ENCODE measurements at places on chromosomes 5 and 9.

GRCh38 chr9:129733632-129733953 is 19.2 kb downstream of the PTGES start:
- no peak for DNase-seq

DNA sequence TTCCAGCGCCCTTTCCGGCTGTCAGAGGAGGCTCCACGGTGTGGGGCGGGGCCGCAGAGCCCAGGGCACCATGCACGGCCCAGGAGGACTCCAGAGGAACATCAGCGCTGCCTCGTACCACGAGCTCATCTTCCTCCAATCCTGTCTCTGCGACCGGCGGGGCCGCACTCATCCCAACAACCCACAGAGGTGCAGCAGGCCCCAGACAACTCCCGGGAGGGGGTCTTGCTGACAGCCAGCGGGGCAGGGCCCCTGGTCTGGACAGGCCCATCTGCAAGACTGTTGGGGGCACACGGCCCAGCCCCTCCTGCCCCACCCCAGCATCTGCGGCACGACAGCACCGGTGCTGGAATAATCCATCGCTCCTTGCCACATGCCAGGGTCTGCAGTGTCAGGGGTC is 88.8 kb downstream of the OLFM1 start:
- DNase-seq, result no peak

GRCh38 chr9:119736491-119737454 is 367.5 kb upstream of the BRINP1 start:
- DNase-seq, result no peak

DNA sequence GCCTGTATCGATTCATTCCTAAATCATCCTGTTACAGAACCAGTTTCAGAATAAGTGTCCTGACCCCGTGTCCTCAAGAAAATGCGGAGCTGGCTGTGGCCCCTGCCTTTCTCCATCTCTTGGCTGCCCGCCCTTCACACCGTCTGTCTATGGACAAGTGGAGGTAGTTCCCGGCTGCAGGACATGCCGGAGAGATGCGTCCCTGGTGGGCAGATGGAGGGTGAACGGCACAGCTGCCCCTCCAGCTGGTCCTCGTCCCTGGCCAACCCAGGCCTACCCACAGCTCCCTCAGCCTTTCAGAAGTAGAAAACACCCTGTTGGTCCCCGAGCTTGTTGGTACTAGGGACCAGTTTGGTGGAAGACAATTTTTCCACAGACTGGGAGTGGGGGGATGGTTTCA is 14.8 kb upstream of the EXOC3 start:
- no peak for DNase-seq

DNA sequence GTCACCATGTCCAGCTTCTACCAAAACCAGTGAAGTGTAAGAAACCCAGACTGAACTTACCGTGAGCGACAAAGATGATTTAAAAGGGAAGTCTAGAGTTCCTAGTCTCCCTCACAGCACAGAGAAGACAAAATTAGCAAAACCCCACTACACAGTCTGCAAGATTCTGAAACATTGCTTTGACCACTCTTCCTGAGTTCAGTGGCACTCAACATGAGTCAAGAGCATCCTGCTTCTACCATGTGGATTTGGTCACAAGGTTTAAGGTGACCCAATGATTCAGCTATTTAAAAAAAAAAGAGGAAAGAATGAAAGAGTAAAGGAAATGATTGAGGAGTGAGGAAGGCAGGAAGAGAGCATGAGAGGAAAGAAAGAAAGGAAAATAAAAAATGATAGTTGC is 19.8 kb downstream of the IL7R start:
- DNase-seq, result no peak

GRCh38 chr9:102795532-102795931 is 199.6 kb upstream of the CYLC2 start:
- DNase-seq, result no peak

DNA sequence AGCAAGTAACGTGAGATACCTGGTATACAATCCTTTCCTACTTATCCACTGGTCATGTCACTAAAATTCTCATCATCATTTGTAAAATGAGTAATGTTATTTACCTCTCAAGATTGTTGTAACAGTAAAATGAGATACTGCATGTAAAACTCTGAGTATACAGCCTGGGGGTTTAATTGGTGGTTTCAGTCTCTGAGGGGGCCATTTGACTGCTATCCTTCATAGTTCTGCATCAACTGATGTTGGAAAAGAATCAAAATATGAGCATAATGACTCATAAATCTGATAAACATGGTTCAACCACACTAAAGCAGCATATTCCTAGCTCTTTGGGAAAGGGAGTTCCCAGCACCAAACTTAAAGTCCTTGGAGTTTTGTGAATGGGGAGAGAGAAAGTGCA is 181.0 kb upstream of the GHR start:
- no peak for DNase-seq

GRCh38 chr5:154559398-154560276 is 81.6 kb upstream of the HAND1 start:
- DNase-seq, result no peak

GRCh38 chr9:136264031-136264430 is 18.4 kb upstream of the QSOX2 start:
- DNase-seq, result no peak

DNA sequence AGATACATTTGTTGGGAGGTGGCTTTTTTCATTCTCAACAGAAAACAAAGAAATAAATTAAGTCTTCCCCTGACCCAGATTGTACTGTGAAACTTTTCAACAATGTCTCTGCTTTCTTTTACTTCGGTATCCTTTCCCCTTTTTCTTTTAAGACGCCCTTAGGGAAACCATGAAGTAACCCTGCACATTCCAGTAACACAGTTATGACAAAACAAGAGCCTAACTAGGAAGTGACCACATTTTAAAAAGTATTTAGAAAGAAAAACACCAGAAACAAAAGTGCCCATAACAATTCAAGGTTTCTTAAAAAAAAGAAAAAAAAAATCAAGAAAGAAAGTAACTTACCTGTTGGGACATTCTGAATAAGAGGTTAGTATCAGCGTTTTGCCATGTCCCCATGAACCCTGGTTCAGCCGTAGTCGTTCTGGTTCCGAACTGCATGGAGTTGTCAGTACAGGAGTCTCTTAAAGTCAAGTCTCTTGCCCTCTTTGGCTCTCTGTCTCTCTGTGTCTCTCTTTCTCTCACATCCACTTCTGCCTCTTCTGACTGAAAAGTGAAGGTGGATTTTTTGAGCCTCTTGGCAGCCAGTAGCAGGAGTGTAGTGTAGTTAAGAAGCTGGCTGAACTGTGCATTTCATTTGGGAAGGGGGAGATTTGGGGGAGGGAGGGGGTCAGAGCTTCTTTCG is 142.9 kb downstream of the BNC2 start:
- DNase-seq, result no peak

DNA sequence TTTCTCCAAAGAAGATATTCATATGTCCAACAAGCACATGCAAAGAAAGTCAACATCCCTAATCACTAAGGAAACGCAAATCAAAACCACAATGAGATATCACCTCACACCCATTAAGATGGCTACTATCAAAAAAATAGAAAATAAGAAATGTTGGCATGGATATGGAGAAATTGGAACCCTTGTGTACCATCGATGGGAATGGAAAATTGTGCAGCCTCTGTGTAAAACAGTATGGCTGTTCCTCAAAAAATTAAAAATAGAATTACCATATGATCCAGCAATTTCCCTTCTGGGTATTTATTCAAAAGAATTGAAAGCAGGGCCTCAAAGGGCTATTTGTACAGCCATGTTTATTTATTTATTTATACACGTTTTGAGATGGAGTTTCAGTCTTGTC is 43.0 kb upstream of the HRH2 start:
- no peak for DNase-seq

GRCh38 chr5:173717959-173718358 is 101.5 kb upstream of the BOD1 start:
- DNase-seq, result no peak

GRCh38 chr5:8700671-8701070 is 831.7 kb downstream of the MTRR start:
- DNase-seq, result no peak

DNA sequence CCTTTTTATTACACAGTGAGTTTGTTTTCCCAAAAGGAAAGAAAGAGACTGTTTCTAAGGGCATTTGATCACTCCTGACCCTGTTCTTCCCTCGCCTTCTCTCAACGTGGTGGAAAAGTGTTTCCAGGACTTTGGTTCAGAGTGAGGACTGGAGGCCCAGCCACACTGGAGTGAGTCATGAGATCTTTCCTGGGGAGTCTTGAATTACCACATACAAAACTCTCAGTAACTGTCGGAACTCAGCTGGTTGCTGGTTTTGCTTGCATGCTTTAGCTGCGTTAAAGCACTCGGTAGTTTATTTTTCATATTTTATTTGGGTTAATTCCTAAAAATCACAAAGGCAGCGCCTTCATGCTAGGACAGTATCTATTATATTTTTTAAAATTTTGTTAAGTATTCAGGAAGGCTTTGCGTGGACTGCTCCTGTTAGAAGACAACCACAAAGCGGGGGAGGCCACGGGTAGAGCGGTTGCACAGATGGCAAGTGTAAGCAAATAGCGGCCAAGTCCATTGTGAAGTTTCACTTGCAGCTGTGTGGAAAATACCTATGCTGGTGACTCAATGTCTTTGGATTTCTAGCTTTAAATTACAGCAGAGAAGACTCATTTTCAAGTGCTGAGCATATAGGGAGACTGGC is 77.7 kb downstream of the ARSB start:
- DNase-seq, result no peak

DNA sequence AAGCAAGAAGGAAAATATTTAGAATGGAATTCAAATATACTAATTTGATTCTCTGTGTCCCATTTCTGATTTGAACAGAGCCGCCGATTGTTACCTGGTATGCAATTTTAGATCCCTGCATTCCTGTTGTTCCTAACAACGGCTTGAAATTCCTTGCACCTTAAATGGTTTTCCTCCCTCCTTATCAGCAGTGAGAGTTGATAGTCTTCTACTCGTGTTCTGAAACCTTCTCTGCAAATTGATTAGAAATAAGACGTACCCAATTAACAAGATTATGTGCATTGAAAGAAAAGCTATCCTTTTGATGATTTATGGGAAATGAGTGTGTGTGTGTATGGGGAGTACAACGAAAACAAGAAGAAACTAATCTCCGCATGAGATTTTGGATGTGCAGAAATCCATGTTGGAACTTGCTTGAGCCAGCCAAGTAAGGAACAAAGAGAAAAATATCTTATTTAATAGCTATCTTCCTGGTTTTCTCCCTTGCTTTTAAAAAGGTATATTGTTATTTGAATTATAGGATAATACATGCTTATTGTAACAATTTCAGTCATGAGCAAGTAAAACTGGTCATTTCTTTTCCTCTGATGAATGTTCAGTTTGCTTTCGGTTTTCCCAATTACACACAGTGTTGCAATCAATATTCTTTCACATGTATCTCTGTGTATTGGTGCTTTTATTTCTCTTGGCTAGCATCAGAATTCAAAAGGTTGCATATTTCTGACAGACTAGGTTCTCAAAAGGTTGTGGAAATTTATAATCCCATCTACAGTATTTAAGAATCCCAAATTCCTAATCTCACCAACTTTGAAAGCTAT is 211.1 kb upstream of the ACTBL2 start:
- no peak for DNase-seq

GRCh38 chr9:133773889-133774655 is 35.9 kb upstream of the SARDH start:
- no peak for DNase-seq

- DNase-seq, result no peak
Observed at GRCh38 chr5:157594257-157594656, 18.7 kb upstream of the ADAM19 start.

GRCh38 chr5:166540156-166540555 is 1751.3 kb upstream of the WWC1 start:
- DNase-seq, result no peak

DNA sequence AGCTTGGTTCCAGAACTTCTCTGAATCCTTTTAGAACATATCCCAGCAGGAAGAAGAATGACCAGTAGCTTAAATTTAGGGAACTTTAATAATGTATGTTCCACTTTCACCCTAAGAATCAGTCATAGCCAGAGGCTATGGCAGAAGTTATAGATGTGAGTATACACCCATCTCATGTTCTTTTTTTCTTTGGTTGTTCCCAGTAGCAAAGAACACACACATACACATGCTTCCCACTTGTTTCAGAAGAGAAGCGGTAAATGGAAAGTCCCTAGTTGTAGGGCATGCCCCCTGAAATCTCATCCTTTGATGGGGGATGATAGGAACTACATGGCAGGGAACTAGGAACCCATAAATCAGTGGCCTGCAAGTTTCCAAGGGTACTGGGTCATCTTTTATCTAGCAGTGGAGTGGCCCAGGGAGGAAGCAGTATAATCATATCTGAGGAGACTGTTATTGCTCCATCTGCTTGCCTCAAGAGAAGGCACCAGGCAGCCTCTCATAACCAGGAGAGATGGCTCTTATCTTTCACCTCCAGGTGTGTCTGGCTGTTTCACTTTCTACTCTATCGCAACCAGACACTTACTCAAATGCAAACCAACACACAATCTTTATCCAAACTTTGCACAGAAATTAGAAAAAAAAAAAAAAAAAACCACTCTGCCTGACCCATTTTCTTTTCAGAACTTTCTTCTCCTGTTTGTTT is 109.5 kb downstream of the SNCAIP start:
- no peak for DNase-seq

DNA sequence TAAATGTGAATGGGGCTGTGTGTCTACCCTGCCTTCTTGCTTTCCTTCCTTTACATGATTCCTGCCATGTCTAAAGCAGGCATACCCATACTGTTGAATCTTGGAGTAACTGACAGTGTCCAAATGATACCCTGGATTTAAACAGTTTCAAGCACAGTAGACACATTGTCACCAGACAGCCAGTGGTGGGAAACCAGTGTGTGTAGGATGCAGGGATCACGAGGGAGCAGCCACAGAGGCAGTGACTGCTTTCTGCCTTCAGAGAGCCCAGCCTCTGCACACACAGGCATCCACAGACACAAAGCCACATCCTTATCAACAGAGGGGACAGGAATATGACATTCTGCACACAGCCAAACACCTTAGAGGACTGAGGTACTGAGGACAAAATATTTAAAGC is 184.2 kb upstream of the TBCA start:
- no peak for DNase-seq

GRCh38 chr5:5899716-5900115 is 477.2 kb downstream of the ICE1 start:
- no peak for DNase-seq

DNA sequence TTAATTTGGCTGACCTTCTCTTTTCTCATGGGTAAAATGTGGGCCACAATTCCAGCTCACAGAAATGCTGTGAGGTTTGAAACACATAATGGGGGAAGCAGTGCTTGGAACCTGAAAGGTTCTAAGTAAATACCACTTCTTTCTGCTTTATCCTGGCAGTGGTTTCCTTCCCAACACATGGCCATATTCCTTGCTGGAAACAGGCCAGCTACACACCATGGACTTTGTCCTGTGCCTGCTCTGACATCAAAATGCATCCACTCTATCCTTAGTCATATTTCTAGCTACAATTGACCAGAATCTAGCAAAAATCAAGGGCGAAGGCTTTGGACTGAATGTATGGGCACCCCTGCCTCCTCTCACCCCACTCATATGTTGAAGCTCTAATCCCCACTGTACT is 93.1 kb upstream of the TRPC7 start:
- DNase-seq, result no peak
